G401 (cell line): ENCODE measurements at places on chromosomes 5 and 9.

- DNase-seq, result no peak
Measured at GRCh38 chr9:134885001-134885678, 4.5 kb downstream of the FCN2 start.

- no peak for DNase-seq
Measured at GRCh38 chr5:157918811-157919742, 60.1 kb upstream of the CLINT1 start.

- DNase-seq, result no peak
Measured at GRCh38 chr9:134293611-134294152, 32.6 kb upstream of the RXRA start.

DNA sequence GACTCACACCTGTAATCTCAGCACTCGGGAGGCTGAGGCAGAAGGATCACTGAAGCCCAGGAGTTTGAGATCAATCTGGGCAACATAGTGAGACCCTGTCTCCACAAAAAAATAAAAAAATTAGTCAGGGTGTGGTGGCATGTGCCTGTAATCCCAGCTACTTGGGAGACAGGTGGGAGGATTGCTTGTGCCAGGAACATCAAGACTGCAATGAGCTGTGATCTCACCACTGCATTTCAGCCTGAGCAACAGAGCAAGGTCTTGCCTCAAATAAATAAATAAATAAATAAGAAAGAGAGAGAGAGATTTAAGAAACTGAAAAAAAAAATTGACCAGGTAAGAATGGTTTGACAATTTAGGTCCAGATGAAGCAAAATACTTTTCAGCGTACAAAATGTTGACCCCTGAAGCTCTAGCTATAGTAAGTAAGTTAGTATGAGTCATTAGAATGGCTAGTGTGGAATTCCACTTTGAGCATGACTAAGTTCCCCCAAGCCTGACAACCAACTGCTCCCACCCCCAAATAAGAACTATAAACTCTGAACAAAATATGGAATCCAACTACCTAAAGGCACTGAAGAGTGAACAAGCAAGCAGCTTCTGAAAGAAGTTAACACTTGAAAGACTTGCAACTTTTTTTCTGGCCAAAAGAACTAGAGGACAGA, 217.8 kb upstream of the TLE4 start:
- DNase-seq, result no peak

DNA sequence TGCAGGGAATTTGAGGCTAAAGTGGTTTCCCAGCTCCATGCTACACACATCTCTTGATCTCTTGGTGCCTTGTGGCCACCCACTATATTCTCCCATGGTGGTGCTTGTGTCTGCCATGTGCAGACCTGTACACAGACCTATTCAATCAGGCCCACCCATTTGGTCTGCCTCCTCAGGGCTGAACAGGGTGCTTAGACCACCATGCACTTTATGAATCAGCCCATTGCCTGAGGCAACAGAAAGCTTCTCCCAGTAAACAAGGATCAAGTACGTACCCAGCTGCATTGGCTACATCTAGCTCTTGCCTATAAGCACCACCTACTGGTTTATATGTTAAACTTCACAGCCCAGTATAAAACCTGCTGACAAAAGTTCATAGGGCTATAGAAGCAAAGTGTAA, 664.3 kb upstream of the EDIL3 start:
- no peak for DNase-seq

GRCh38 chr9:120937127-120937526, 10.5 kb upstream of the TRAF1 start:
- no peak for DNase-seq

- DNase-seq, result no peak
Measured at GRCh38 chr5:21663082-21663481, 1190.1 kb downstream of the CDH12 start.

- DNase-seq, result no peak
Measured at GRCh38 chr5:12795333-12795663, 891.1 kb upstream of the CTNND2 start.

DNA sequence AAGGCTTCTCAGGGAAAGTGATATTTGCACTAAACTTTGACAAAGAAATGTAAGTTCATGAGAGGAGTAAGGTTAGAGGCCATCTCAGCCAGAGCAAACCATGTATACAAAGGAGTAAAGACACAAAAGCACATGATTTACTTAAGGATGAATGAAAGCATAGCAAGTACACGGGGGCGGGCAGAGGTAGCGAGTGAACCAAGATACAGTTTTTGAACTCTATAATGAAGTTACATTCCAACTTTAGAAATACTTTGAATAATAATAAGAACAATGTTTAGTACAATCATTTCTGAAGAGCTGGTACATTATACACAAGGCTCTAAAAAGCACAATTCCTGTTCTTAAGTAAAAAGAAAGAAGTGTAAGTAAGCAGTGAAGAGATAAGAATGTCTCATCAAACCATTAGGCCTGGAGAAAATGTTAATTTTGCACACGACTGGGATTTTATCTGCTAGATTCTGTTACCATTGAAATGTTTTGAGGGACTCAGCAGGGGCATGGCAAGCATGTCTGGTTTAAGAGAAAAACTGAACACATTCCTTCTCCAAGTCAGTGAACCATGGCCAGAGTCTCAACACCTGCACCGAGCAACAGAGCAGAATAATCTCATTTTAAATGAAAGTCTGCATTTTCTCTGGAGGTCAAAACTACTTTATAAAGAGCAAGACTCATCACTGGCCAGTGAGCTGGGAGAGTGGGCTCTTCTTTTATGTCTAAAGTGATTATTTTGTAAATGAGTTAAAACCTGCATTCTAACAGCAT, 147.6 kb upstream of the TRPM3 start:
- DNase-seq, result no peak

DNA sequence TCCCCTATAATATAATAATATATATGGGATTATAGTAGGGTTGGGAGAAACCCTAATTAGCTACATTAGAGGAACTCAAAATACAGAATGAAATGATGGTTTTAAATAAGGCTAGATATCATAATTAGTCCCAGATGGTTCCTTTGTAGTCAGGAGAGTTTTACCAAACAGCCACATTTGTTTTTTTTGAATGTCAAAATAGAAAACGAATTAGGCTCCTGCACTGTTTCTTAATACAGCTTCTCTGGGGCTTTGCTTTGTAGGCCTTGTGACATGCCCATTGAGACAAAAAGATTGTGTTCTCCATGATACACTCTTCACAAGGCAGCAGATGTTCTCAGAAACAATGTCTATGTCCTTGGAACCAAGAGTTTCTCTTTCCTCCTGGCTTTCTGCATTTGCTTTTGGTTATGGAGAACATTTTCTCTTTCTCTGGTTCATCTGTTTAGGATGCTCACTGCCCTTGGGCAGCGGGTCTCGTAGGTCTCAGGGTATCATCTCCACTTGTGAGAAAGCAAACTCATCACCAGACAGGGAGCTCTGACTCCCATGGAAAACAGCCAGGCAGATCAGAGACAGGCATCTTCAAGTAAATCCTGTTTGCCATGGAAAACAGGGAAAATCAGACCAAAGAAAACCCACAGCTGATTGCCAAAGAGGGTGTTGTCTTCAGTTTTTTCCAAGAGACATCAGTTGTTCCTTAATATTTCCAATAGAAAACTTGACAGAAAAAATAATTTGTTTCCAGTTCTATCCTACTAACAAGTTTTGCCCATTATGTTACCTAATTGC, 54.1 kb upstream of the RPS23 start:
- DNase-seq, result no peak

DNA sequence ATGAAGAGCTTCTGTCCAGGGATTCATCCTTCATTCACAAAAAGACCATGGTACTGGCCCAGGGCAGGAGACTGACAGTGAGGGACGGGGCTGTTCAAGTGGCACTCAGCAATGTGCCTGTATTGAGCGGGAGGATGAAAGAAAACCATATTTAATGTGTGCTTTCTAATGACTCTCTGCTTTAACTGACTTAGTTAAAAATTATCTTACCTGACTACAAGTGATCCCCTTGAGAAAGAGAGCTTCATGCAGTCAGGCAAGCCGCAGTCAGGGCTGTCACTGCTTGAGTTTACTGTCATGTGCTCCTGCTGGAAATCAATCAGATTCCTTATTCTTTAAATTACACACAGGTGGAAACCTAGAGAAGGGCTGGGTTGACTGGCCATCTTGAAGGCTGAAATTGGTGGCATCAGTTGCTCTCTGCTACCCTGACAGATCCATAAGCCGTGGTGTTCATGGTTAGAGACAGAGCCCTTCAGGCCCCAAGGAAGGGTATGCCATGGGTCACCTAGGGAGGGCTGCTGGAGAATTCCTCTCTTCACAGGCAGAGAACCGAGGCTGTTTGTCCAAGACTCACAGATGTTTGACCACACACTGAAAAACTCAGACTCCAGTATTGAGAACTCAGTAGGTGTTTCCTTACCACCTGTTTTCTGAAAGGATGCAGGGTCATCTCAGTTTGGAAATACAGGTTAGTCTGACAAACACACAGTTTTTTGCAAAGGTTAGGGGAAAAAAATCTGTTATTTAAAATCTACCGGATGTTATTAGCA, 70.9 kb downstream of the TRIO start:
- DNase-seq, result no peak

DNA sequence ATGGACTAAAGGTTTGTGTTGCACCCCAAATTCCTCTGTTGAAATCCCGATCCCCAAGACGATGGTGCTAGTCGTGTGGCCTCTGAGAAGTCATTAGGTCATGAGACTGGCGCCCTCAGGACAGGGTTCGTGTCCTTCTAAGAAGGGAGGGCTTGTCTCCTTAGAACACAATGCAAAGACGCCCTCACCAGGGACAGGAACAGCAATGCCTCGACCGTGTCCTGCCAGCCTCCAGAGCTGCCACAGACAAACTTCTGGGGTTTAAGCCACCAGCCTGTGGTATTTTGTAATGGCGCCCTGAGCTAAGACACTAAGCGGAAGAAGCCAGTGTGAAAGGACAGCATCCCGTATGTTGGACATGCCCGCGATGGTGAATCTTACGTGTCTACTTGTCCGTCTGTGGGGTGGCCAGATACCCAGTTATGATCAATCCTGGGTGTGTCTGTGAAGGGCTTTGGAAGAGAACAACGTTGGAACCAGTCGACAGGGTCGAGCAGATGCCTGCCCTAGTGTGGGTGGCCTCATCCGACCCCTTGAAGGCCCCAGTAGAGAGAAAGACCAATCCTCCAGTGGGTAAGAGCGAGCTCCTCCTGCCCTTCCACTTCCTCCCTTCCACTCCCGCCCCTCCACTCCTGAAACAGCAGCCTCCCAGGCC, 279.2 kb upstream of the IRX2 start:
- no peak for DNase-seq

DNA sequence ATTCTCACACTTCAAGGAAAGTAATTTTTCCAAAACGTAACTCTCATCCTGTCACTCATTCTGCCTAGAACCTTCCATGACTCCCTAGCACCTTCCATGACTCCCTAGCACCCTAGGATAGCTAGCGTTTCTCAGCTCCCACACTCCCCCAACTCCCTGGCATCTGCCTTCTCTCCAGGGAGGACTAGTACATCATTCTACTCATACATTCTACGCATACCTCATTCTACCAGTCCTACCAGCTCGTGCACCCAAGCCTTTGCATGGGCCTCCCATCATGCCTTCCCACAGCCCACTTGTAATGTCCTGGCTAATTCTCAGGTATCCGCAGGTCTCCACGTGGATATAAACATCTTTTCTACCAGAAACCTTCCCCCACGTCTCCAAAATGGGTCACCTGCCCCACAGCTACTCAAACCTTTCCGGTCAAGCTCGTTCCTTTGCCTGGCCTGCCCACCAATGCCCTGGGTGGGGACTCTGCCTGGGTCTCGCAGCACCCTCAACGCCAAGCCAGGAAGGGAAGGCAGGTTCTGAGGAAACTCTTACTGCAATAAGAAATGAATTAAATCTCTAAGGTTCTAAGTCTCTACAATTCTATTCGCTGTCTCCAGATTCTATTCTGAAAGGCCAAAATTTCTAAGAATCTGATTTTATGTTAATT, 930 bp downstream of the ANKS6 start:
- DNase-seq, result peak; percentile 29

GRCh38 chr5:171313481-171314206, 4.6 kb downstream of the TLX3 start:
- peak; percentile 24 for DNase-seq

- no peak for DNase-seq
Measured at GRCh38 chr5:126373375-126374108, 49.7 kb upstream of the GRAMD2B start.

DNA sequence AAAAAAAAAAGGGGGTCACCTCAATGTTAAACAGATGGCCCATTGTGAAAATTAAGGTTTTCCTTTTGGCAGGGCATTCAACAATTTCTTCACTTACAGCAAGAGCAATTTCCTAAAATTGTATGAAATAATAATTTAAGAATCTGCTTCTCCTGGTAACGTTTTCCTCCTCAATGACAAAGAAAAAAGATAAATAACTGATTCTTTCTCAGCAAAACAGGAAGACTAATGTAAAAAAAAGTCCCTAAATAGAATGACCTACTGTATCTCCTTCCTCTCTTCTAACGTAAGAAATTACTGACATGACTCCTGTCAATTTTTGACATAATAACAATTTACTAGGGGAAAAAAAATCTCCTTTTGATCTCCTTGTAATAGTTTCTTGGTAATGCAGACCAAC, 25.5 kb downstream of the ABHD17B start:
- DNase-seq, result no peak

GRCh38 chr9:22389271-22389670, 57.4 kb upstream of the DMRTA1 start:
- DNase-seq, result no peak

- DNase-seq, result peak; percentile 89
Measured at GRCh38 chr9:127793093-127793708, 7.4 kb downstream of the CDK9 start.

DNA sequence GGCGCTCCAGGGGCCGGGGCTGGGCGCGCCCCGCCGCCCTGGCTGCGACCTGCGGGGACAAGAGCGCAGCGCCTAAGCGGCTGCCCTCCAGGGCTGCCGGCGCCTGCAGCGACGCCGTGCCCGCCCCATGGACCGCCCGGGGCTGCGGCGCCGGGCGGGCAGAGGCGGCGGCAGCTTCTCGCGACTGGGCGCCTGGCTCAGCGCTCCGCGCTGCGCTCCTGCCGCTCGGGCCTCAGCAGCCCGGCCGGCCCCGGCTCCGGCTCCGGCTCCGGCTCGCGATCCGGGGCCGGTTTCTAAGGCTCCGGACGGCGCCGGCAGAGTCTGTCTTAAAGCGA, at the start of gene PITX1:
TSS of gene PITX1 (minus strand) at position 328 of the 335 bp plus-strand sequence. CDS start 347 bp downstream, outside the sequence.
- DNase-seq, result no peak

- no peak for DNase-seq
Measured at GRCh38 chr5:32228816-32229215, 54.7 kb upstream of the GOLPH3 start.
